ENCODE measurements at places on chromosomes 2 and 18.

- no peak for DNase-seq
These were observed 81.2 kb downstream of the SH3YL1 start for GRCh38 chr2:182509-183122.

GRCh38 chr2:16741498-16741897 is 75.9 kb upstream of the CYRIA start:
- DNase-seq, result no peak

DNA sequence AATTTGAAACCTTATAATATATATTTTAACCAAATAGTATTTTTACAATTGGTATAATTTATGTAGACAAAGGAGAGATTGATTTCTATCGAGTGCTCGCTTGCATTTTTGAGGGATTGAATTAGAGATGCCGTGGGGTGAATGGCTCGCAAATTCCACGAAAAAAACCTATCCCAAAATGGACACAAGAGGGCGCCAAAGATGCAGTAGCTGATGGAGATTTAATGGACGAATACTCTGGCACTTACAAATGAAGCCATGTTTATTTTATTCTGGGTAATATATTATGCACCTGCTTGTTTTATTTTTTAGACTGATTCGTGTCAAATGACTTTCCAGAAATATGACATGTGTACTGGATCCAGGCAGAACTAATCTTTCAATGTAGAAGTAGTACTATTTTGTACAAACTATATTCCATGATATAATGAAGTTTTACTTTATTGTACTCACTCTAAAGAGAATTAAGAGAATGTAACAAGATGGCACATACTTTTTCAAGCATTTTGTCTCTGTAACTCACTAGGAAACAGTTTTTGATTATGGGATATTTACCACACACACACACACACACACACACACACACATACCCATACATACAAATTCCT is 505.4 kb downstream of the PLCL1 start:
- no peak for DNase-seq

DNA sequence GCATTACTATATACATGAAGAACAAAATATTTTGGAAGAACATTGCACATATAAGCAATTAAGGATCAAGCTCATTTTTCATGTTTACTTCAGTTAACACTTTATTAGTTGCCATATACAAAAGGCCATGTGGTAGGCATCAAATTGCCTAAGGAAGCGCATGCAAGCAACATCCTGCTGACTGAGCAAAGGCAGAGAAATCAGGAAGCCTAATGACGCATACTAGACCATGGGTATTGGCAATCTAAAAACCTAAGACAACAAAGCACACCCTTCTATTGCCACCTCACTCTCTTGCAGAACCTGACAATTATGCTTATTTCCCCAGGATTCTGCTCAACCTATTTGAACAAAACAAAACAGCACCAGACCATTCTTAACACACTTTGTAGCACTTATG is 171.9 kb downstream of the STK39 start:
- no peak for DNase-seq

- DNase-seq, result peak; percentile 28
These were observed 223.7 kb upstream of the RAB6C start for GRCh38 chr2:129755786-129756185.

- DNase-seq, result no peak
These were observed 145.6 kb downstream of the TGIF1 start for GRCh38 chr18:3595369-3596273.

DNA sequence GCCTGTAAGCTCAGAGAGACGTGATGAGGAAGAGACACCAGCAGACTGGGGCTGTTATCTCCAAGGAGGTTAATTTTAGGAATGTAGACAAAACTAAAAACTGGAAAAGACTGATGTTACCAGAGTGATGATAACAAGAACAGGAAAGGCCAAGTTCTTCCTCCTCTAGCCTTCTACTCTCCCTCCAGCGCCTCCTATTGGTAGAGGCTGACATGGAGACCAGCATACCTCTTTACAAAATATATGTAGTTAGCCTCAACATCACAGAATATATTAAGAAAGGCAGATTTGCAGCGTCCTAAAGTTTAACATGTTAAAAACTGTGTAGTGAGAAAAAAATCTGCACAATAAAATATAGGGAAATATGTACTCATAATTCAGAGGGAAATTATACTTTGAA is 66.0 kb downstream of the TCF4 start:
- no peak for DNase-seq

GRCh38 chr18:74498712-74499627 is 2.8 kb downstream of the CNDP2 start:
- DNase-seq, result peak; percentile 45

DNA sequence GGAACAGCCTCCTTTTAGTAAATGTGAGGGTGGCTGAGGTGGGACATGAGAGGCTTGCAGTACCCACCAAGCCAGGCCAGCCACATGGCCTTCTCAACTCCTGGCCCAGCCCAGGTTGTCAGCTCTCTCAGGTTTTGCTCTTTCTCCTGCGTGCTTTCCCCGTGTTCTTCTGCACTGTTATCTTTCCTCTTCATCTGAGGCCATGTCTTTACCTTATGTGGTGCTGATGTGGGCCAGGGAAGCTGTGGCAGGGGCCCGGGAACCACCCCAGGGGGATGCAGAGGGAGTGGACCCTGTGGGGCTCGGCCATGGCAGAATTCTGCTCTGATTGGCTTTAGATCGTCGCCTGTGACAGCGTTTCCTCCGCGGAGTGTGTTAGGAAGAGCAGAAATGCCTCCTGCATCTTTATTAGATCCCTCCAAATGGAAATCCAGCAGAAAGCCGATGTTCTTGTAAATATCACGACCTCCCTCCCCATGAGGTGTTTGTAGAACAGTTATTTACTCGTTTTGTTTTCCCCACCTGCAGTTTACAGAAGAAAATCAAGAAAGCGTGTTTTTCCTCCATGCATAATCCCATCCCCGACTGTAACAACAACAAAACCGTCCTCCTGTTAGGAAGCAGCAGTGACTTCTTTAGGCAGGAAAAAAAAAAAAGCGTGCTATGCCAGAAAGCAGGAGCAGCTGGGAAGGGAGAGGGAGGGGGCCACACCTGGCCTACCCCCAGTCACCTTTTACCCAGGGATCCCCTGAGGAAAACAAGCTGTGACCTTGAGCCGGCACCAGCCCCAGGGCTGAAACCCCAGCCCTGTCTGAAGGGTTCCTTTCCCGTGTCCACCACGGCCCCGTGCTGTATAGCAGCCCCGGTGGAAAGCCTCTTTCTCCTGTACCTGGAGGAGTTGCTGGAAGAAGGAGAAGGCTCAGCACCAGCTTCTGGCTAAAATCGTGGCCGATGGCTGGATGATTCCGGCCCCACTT is 54.8 kb downstream of the HPCAL1 start:
- no peak for DNase-seq

GRCh38 chr18:56678836-56679565 is 27.8 kb downstream of the WDR7 start:
- DNase-seq, result no peak

DNA sequence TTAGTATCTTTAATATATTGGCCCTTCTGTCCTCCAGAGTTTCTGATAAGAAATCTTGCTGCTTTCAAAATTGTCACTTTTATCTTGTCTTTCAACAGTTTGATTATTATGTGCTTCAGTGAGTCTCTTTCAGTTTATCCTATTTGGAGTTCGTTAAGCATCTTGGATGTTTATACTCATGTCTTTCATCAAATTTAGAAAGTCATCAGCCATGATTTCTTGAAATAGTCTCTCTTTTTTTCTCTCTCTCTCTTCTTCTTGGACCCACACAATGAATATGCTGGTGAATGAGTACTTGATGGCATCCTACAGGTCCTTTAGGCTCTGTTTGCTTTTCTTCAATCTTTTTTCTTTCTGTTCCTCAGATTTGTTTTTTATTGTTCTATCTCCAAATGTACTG is 26.9 kb upstream of the KIF5C start:
- no peak for DNase-seq

GRCh38 chr18:37464257-37464656 is 101.3 kb downstream of the CELF4 start:
- DNase-seq, result no peak

DNA sequence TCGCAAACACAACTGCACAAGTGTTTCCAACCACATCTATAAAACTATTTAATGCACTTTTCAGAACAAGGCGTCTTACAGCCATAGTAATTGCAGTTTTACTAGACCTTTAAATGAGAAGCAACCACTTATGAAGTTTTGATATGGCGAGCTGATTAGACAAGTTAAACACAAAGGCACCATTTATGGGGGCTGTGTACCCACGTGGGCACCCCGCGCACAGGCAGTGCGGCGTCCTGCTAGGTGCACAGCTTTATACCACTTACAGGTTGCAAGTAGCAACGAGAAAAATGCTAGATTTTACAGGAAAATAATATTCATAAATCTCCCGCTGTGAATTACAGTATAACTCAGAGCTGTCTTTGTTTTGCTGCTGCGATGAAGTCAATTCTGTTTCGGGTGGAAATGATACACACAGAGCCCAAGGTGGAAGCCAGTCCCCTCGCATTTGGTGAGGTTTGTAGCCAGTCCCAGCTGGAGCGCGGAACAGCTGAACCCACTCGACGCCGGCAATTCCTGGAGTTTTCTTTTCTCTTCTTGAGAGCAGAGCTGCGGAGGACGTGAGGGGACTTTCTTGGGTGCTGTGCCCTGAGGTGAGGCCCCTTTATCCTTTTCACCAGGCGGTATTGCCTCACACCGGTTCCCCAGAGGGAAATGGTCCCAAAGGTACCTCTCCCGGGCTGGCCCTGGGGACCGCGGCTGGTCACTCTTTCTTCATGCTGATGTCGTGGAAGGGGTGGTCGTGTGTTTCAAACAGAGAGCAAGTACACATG is 76.7 kb downstream of the PTGR3 start:
- DNase-seq, result no peak

DNA sequence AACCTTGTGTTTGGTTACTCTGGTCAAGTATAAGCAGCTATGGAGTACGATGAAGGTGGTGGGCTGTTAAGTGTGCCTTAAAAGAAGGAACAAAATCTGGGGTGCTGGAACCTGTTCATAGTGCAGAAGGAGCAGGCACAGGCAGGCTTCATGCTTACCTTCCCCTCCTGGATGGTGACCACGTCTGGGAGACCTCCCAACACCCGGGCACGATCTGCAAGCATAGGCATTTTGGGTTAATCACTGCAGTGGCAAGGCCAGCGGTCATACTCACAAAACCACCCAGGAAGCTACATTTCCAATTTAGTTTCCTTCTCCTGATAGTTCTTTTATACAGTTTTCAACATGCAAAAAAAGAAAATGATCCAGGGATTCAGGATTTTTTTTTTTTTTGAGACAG is 58.7 kb upstream of the LPIN2 start:
- no peak for DNase-seq

DNA sequence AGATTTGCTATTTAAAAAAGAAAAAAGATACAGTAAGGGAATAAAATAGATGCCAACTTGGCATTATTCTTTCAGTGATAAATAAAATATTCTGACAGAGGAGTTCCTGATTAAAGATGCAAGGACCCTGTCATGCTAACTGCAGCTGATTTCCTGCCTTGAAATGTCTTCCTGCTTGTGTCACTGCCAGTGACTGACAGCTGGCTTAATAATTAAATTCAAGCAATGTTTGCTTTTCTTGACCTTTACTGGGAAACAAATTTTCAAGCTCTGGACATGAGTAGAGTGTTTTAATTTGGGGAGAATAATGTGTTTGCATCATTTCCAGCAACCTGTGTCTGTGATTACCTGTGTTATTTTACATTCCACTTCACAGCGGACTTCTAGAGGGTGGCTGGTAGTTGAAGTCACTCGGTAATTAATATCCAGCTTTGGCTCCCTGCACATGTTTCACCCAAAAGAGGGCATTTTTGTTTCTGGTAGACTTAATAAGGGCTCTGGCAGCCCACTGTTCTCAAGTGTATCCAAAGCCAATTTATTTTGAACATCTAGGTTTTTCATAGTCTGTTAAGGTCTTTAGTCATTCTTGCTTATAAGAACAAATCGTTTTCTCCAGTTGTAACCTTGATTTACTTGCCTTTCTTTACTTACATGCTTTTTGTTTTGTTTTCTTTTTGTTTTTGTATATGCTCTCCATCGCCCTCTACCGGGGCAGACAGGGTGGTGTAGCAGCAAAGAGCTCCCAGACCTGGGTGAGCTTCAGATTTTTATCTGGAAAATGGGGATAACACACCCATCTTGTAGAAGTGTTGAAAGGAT is 48.5 kb upstream of the PROKR1 start:
- DNase-seq, result no peak

- no peak for DNase-seq
These were observed 47.0 kb downstream of the EVA1A start for GRCh38 chr2:75513616-75514170.

DNA sequence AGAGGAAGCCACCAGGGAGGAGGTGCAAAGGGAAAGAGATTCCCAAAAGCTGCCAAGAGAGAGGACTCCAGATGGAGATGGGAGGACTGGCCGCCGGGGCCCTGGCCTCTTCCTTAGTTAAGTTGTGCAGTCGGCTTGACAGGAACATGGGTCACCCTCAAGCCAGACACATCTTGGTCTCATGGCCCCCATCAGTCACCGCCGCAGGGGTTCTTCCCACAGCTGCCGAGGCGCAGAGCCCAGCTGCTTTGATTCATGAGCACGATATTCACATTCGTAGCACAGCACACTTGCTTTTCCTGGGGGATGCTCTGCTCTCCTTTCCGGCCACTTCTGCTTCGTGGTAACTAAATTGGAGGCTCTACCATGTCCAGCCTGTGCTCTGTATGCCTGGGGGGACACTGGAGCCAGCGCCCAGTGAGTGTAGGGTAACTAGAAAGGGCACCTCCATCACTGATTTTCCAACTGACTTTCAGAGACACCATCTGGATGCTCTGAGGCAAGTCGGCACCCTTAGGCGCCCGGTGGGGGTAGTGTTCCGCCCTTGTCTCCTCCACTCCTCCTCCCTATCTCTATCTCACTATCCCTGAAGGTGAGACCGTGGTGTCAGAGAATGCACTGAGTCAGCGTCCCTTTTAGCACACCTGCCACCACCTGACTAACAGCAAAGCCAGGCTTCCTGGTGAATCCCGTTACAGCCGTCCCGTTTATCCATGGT is 13.3 kb downstream of the TWIST2 start:
- DNase-seq, result no peak

DNA sequence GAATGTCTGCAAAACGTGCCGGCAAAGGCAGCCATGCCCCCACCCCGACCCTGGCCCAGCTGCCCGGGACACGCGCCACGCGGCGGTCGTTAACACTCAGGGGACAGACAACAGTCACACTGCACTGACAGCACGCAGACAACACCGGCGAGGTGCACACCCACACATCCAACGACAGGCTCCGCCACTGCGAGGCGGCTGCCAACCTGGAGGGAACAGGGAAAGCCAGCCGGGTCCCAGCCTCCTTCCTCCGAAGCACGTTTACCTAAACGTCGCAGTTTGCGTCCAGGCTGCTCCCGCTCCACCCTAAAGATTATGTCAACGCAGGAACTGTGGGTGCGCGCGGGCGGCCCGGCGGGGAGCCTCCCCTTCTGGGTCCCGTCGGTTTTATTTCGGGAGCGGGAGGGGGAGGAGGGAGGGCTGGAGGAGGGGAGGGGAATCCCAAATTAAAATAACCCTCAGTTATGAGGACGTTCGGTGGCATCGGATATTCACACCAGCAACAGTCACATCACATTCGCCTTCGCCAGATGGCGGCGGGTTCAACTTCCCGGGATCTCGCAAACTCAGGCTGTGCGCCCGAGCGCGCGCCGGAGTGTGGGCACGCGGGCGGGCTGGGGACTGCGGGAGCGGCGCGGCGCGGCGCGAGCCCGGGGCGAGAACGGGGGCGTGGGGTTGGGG is 644 bp downstream of the PTGR3 start:
- DNase-seq, result peak; percentile 48

- DNase-seq, result no peak
These were observed 17.6 kb downstream of the SLC39A10 start for GRCh38 chr2:195674491-195675221.
